ENCODE measurements at places on chromosomes 2 and 18.

DNA sequence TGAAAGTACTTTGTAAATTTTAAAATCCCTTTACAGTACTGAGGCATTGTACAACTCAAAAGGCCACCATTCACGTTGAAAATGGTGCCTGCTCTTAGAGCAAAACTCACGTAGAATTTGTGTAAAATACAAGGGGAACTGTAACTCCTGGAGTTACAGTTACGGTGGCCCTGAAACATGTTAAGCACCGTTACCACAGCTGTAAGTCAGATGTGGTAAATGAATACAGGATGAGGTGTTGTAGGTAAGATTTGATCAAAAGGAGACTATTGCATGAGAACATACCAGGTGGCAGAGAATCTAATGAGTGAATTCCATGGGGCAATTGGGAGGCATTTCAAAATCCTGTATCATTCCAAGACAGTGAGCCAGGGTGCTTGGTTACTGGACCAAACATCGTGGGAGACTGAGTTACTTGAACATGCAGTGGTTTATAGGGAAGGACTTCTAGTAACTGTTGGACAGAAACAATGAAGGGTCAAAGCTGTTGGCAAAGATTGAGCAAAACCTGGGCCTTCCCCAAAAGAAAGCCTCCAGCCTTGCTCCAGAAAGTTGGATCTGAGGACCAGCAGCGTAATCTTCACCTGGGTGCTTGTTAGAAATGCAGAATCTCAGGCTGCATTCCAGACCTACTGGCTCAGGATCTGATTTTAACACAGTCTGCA is 535.8 kb upstream of the POU3F3 start:
- DNase-seq = no peak

DNA sequence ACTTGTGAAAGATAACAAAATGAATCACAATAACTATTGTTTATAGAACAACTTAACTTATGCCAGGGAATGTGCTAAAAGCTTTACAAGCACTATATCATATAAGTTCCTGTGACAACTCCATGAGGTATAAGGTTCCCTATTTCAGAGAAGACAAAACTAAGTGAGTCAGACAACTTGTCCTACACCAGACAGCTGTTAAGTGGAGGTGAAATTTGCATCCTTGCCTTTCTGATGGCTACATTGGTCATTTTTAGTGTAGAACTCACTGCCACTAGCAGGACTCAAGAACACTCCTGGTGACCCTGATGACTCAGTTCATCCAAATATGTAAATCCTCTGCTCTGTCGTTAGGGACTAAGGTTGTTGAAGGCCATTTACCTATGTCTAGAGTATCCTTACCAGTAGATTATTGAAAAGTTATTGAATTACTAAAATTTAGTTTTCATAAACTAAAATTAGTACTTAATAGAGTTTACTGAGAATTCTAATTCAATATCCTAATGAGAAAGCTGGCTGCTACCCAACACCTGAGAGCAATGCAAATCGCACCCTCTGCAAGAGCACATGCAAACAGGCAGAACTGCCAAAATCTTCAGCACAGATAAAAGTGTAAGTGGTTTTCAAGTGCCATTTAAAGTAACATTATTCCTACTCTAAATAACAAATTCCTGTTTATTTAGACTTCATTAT is 636.2 kb downstream of the NRXN1 start:
- DNase-seq = no peak

GRCh38 chr18:49018554-49019445 is 68.0 kb upstream of the SMAD7 start:
- DNase-seq = no peak

- DNase-seq = no peak
Measured at GRCh38 chr2:43058726-43059110, 167.7 kb downstream of the ZFP36L2 start.

GRCh38 chr2:73233154-73233931 is at the start of gene PRADC1:
PRADC1 (minus strand) TSS chr2:73233239; CDS start chr2:73233160, 79 bp downstream.
- peak; percentile 100 for DNase-seq

DNA sequence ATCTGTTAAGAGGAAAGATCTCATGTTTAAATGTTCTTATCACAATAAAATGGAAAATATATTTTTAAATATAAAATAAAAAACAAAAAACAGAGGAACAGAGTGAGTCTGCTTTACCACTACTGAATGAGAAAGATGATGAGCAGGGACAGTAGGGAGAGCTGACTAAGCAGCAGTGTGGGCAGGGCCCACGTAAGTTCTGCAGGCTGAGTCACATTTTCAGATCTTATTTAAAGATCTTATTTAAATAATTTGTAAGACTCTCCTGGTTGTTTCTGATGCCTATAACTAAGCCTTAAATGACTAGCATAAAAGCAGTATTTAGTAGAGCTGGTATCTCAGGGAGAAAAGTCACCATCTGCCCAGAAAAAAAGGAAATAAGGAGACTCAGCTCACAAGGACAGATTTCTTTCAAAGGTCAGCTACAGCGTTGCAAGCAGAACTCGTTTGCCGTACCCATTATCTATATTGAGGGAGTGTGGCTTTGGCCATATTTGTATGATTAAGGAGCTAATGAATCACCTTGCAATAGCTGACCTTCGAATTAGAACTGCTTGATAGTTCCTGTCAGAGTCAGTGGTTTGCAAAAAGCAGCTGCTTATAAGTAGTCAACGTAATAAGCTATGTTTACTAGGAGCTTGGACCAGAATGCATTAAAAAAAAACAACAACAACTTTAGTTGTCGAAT is 322.1 kb upstream of the CHAC2 start:
- DNase-seq = peak; percentile 75

GRCh38 chr18:50694147-50694546 is 125.7 kb downstream of the MRO start:
- DNase-seq = no peak
